DND-41 (cell line): ENCODE measurements at places on chromosomes 7 and 10.

DNA sequence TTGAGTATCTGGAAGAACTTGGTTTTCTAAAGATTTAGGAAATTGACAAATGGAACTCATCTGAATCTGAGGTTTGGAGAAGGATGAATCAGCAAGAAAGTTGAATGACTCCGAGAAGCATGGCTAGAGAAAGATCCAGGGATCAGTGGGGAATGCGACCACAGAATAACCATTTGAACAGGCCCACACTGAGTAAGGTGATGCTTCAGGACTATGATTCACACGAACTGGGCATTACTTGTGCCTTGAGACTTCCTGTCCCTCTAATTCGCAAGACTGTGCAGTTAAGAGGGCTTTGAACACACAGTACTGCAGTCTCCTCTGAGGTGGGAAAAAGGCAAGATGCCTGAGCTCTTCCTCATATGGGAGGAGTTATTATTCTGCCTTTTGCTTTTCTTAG lies 395.5 kb upstream of the POM121L12 start:
- no peak for DNase-seq

- no peak for DNase-seq
Observed at GRCh38 chr10:35433851-35434426, 97.6 kb downstream of the CCNY start.

- no peak for DNase-seq
Observed at GRCh38 chr10:61919646-61920215, 18.2 kb downstream of the ARID5B start.

DNA sequence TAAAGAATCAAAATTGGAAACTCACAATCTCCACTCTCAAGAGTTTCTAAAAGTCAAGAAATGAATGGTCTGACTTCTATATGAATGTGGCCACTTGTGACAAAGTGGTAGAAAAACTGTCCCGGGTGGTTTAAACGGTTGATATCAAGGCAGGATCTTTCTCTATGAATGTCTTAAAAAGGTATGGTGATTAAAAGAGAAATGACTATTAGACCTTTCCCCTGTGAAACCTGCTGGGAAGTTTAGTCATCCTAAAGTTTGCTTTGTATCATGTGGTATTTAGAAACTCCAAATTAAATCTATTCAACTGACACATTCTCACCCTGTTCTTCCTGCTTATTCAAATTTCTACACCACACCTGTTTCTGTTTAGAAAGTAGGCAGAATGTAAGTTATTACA lies 492.5 kb downstream of the XPNPEP1 start:
- DNase-seq: no peak

DNA sequence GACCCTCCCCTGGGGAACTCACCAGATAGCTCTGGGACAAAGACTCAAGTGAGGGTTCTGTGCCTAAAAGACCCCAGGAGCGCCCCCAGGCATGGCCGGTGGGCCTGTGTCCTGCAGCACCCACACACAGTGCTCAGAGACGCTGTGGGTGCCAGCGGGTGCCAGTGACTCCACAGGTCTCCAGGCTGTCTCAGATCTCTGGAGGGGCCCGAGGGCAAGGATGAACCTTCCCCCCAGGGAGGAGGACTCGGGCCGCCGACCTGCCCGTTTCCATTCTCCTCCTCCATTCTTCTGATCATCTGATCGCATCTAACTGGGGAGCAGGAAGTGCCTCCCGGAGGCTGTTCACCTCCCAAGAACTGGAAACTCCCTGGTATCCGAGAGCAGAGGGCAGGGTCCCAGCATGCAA lies 980 bp downstream of the ADAM8 start:
- DNase-seq: no peak

DNA sequence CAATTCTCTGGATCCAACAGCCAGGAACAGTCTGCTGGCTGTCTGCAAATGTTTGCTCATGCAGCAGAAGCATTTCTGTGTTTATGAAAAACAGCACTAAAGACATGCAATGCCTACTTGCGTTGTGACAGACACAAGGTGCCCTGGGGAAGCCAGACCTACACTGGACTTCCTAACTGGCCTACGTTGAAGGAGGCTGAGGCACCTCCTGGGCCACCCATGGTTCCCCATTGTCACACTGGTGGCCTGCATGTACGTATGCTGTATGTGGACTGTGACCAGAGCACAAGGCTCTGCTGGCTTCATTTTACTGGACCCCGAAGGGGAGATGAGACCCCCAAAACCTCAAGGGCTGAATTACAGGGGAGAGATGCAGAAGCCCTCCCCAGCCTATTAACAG lies 27.7 kb downstream of the PSAP start:
- no peak for DNase-seq

GRCh38 chr10:48658975-48659269 lies 25.8 kb upstream of the WDFY4 start:
- DNase-seq: no peak

DNA sequence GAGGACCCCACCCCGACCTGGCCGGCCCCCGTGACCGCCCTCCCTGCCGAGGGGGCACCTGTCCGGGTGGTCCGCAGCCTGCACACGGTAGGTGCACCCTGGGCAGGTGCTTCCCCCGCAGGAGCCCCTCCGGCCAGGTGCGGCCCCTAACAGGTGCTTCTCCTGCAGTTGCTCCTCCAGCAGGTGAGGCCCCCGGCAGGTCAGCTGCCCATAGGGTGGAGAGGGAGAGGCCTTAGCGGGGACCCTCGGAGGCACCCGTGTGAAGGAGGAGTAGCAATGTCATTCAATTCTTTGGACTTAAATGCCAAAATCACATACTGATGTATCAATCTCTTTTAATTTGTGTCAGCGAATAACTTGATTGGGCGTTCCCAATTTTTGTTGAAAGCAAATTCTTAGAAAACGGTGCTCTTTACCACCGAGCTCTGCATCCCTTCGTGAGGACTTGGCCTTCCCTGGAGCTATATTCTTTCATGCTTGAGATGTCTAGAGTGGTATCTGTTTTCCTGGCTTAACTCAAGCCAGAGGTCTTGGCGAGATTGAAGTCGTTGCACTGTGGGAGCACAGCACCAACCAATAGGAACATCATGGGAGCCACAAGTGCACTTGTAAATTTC lies 738 bp upstream of the NCAPG2 start:
- DNase-seq: no peak

DNA sequence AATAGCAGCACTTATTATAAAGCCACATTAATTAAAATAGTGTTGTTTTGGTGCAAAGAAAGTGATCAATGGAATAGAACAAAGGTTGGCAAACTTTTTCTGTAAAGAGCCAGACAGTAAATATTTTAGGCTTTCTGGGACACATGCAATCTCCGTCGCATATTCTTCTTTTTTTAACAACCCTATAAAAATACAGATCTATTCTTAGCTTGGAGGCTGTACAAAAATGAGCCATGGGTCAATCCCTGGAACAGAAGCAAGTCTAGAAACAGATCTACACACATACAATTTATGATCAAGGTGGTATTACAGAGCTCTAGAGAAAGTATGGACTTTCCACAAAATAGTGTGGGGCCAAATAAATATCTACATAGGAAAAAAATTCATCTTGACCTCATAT lies 71.8 kb downstream of the ARHGAP21 start:
- DNase-seq: no peak

DNA sequence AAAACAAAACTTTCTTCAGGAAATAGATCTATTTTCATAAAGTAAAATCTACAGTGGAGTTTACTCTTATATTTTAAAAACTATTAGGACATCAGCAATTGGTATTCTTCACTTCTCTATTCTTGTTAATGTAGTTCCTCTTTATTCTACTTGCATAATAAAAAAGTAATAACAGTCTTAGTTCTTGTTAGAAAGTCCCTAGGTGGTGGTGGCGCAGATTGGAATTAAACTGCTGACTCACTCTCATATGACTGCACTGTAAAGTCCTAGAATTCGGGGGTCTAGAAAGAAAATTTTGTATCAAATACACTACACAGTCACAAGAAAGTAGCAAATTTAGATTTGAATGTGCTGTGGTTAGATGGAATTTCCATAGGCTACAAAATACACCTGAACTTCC lies 44.6 kb upstream of the TES start:
- no peak for DNase-seq

GRCh38 chr10:43702936-43703281 lies 54.2 kb upstream of the ZNF32 start:
- DNase-seq: no peak

DNA sequence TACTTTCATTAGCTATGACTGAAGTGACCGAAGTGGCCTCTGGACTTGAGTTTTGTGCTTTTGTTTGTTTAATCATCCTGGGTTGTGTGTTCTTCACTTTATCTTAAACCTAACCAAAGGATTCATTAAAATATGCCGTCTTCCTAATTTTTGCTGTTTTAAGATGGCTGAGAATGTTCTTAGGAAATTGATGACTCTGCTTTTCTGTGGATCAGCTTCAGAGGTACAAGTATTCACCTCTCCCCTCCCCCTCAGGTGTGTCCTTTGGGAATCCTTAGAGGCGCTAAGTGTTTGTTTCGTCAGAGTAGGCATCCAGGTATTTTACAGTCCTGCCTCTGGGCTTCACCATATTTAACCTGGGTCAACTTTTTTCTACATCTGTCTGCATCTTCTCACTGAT lies 1.1 kb downstream of the CCDC126 start:
- DNase-seq: no peak

- DNase-seq: no peak
Observed at GRCh38 chr7:45293295-45293942, 135.8 kb downstream of the RAMP3 start.

- DNase-seq: no peak
Observed at GRCh38 chr10:80491251-80492102, 37.4 kb downstream of the TSPAN14 start.

- DNase-seq: no peak
Observed at GRCh38 chr10:115977855-115978254, 295.2 kb downstream of the GFRA1 start.

DNA sequence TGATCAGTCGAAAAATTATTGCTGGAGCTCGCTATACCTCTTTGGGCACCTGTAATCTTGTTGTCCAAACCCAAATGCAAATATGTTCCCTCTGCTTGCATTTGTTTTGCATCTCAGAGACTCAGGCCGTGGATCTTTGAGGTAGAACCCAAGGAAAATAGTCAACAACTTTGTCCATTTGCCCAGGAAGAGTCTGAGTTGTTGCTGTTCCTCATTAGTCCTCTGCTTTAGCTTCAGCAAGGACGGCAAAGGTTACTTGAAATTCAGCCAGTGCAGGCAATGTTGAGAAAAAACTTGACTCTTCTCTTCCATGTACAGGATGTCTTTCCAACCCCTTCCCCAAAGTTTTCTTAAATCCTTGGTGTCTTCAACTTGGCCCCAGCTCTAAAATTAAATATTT lies 45.8 kb downstream of the PDK4 start:
- no peak for DNase-seq

- DNase-seq: no peak
Observed at GRCh38 chr10:96112531-96112930, 17.6 kb upstream of the ZNF518A start.

DNA sequence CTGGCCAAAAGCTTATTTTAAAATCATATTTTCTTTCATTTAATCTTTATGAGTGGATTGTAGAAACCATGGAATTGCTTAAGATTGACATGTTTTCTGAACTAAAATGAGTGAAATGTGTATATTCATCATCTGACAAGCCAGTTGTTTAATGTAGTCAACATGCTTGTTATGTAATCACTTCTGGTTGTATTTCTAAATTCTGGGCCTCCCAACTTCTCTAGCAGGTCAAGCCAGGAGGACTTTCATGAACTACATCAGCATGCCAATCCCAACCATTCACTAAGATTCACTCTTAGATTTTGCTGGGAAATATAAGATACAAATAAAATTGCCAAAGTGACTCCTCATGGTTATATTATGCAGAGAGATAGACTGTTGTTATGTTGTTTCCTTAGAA lies 21.1 kb upstream of the MAP3K8 start:
- DNase-seq: no peak

DNA sequence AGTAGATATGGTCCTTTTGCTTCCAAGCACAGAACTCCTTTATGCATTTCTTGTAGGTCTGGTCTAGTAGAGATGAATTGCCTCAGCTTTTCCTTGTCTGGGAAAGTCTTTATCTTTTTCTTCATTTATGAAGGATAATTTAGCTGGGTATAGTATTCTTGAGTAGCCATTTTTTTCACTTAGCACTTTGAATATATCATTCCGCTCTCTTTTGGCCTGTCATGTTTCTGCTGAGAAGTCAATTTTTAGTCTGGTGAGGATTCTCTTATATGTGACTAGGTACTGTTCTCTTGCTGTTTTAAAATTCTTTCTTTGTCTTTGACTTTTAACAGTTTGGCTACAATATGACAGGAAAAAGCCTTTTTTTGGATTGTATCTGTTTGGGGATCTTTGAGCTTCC lies 68.6 kb upstream of the IMMP2L start:
- DNase-seq: no peak

- no peak for DNase-seq
Observed at GRCh38 chr10:132301371-132302330, 6.1 kb downstream of the STK32C start.

GRCh38 chr7:90173127-90173844 lies 19.0 kb downstream of the STEAP1 start:
- DNase-seq: no peak

DNA sequence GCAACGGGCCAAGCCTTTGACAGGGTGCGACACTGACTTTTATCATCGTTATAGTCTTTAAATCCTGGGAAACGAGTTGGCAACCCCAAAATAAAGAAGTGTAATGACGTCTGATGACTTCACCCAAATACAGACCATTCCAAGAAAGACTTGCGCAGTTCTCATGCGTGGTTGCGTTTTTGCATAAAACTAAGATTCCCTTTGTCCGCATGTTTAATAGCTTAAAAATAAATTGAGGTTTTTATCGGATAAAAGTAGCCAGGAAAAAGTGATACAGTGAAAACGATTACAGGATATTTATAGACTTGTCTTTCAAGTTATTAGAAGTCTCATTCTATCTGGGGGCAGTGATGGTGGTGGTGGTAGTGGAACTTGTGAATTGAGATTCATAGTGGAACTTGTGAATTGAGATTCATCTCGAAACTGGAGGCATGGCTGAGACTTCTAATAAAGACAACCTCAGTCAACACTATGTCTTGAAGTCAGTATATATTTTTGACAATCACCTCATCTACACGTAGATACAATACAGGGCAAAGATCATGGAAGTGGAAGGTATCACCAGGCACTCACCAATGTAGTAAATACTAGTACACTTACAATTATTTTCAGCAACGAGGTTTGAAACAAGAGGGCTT lies 1.2 kb upstream of the NAMPT start:
- DNase-seq: no peak
